Fibroblast of the aortic adventitia (primary cell): ENCODE measurements at places on chromosomes 5 and 9.

- DNase-seq, result peak; percentile 11
Observed at GRCh38 chr9:89879701-89880100, 274.9 kb downstream of the GADD45G start.

DNA sequence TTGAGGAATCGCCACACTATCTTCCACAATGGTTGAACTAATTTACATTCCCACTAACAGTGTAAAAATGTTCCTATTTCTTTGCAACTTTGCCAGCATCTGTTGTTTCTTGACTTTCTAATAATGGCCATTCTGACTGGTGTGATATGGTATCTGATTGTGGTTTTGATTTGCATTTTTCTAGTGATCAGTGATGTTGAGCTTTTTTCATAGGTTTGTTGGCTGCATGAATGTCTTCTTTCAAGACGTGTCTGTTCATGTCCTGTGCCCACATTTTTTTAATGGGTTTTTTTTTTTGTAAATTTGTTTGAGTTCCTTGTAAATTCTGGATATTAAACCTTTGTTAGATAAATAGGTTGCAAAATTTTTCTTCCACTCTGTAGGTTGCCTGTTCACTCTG lies 615.9 kb downstream of the SEMA5A start:
- DNase-seq, result no peak

GRCh38 chr9:76269789-76270188 lies 124.4 kb downstream of the RFK start:
- DNase-seq, result peak; percentile 33

- no peak for DNase-seq
Observed at GRCh38 chr5:179271821-179272325, 73.4 kb downstream of the ADAMTS2 start.

GRCh38 chr9:36940881-36941280 lies 93.2 kb downstream of the PAX5 start:
- no peak for DNase-seq

- peak; percentile 67 for DNase-seq
Observed at GRCh38 chr9:3240656-3241268, 285.0 kb downstream of the RFX3 start.

- no peak for DNase-seq
Observed at GRCh38 chr5:158619083-158619788, 480.5 kb downstream of the EBF1 start.

DNA sequence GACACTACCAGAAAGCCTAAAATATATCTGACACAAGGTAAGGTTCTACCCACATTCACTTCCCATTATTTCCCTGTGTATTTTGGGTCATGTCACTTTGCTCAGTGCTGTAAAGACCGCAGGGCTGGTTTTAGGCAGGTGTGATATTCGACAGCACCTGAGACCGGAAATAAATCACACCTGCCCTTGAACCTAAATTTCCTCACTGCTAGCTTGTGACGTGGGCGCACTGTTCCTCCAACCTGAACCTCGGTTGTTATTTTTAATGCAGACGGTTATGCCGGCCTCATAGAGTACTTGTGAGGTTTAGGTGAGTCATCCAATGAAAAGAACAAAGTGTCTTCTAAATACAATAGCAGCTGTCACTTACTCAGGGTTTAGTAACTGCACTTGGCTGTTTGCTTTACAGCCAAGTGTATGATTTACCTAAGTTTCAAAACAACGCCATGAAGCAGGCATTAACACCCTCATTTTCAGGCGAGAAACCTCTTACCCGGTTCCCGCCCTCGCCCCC lies 20.7 kb upstream of the ZNF782 start:
- no peak for DNase-seq

GRCh38 chr5:14143841-14144585 lies 871 bp downstream of the TRIO start:
- peak; percentile 40 for DNase-seq

GRCh38 chr5:41793141-41793770 lies 77.0 kb downstream of the OXCT1 start:
- peak; percentile 81 for DNase-seq

- no peak for DNase-seq
Observed at GRCh38 chr9:135336722-135337527, 142.7 kb upstream of the PPP1R26 start.

DNA sequence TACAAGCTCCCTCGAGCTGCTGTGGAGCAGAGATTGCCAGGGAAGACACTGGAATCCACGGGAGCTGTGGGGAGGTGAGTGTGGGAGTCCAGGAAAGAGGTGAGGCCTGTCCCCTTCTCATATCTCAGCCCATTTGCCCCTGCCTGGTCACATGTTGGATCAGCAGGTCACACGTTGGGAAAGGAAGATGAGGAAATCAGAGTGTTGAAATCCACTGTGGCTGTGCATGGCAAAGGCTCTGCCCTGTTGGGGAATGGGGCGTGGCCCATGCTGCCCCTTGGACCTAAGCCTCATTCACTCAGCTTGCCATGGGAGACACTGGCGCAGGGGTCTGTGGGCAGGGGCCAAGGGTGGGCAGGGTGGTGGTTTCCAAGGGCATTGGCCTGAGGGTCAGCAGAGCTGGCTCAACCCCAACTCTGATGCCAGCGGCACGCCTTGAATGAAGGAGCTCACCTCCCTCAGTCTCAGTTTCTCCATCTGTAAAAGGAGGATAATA lies 85.4 kb upstream of the CPEB4 start:
- peak; percentile 31 for DNase-seq

GRCh38 chr5:135593141-135593540 lies 14.3 kb upstream of the CXCL14 start:
- DNase-seq, result no peak

DNA sequence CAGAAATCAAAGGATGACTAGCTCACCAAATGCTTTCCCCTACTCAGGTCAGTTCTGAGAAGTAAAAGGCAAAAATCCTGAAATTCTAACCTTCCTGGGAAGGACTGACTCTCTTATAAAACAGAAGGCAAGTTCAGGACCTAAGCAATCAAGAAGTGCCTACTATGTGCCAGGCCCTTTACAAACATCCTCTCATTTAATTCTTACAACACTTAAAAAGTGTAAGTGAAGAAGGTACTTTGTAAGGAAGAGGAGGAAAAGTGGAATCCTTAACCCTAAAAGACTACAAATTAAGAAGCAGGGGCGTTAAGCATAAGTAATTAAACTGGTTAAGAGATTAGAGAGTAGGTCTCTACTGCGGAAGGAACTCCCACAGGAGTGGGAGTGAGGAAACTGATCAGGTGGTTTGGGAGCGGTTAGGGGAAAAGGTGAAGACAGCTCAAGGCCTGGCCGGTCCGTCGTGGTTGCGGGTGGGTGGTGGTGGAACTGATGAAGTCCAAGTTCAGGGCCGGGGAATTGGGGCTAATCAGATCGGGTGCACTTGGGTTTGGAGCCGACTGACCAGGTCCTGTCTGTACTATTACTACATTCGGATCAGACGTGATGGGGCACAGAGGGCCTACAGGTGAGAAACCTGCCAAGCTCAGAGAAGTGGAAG lies 839 bp downstream of the MED27 start:
- no peak for DNase-seq

GRCh38 chr5:143267186-143267585 lies 136.3 kb downstream of the NR3C1 start:
- no peak for DNase-seq

DNA sequence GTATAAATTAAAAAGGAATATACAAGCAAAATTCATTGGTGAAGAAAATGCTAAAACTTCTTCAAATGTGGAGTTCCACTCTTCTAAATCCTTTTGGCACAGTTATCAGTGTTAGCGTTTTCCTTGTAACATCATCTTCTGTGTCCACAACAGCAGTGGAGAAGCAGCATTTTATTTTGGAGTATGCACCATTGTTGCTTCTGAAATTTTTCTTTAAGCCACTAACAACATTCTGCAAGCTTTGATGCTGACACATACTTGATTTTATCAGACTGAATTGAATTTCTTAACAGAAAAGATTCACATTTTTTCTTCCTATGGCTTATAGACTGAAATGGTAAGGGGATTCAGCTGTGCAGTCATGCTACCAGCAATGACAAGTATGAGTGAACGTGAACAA lies 60.8 kb upstream of the PTGER4 start:
- DNase-seq, result no peak

GRCh38 chr5:159102311-159102934 lies 2.7 kb upstream of the EBF1 start:
- DNase-seq, result no peak

- no peak for DNase-seq
Observed at GRCh38 chr5:38648703-38649291, 92.4 kb upstream of the LIFR start.

DNA sequence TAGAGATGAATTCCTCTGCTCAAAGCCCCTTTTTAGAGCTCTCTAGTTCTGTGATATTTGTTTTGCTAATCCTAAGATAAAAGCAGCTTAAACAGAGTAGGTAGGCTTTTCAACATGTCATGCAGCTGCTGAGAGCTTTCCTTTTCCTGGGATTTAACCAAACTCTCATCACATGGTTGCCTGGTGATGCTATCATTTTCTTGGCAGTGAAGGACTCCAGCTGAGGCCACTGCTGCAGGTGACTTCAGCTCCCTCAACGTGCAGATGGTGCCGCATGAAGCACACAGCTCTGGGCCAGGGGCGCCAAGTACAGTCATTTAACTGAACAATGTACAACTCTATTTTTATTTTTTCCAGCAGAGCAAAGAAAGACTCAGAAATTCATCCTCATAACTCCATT lies 42.2 kb downstream of the SECISBP2 start:
- DNase-seq, result no peak

GRCh38 chr9:132857031-132857430 lies 21.1 kb downstream of the AK8 start:
- peak; percentile 90 for DNase-seq

GRCh38 chr9:93267681-93268505 lies 84.0 kb downstream of the WNK2 start:
- DNase-seq, result no peak

DNA sequence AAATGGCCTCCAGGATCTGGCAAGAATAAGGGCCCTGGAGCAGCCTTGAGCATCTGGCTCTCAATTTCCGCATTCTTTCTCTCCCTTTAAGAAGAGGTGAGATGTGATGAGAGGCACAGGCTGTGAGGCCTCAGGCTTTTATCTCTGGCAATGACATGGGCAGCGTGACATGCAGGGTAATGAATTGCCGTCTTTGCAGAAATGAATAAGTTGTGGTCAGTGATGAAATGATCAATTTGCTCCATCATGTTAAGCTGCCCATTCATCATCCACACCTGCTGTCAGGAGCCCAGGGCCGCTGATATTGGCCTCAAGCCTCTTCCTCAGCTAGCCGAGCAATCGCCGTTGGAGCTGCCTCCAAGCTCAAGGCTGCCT lies 265.3 kb downstream of the TRIM32 start:
- no peak for DNase-seq

DNA sequence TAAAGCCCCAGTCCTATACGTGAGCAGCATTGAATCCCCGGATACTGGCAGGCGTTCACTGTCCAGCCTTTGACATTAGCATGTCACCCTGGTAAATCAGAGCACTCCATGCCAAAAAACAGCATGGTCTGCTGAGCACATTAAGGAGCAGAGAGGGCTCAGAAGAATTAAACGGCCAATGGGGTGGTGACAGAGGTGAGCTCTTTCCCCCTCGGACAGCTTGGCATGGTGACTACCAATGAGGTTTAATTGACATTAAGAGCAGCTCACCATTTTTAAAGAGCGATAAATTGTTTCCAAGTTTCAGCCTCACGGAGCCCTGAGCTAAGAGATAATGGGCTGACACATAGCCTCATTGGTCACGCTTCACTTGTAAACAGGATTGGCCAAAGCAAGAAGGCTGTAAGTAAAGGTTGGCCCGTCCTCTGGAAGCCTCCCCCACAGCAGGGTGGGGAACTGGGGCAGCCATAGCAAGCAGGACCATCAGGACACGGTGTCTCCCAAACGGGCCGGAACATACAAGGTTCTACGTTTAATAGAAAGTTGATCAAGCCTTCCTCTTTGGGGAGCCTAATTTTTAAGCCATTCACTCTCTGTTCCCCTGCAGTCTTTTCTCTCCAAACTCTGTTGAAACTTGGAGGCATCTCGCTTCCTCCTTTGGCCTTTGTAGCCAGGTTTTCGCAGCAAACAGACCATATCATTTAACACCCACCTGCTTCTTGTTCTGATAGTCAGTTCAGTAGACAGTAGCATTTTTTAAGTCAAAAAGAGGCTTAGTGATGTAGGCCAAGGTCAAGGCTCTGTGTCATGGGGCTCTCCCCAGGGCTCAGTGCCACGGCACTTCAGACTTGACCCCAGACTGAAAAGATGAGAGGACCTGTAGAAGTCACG lies 25.9 kb downstream of the QRFP start:
- no peak for DNase-seq

- no peak for DNase-seq
Observed at GRCh38 chr5:60719329-60719728, 19.4 kb upstream of the DEPDC1B start.

DNA sequence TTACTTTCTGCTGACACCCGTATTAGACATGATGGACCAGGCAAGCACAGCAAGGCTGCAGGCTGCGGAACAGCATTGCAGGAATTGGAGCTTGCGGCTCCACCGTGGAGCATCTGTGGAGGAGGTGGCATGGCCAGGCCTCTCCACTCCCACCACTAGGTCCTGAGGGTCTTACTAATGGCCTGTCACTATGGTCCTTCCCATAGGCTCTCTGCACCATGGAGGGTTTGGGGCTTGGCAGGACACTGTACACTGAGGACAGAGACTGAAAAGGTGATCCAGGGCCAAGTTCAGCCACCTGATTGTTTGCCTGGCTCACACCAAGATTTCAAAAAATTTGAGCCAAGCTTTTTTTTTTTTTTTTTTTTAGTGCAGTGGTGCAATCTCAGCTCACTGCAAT lies 14.3 kb upstream of the ZBTB43 start:
- DNase-seq, result no peak
